ENCODE measurements at places on chromosomes 7 and 10. TPM values are rescaled to one million over a fixed set of nuclear protein-coding genes. Genes with fewer than 3 reads are reported as not detected.

NYAP1 gene
- total RNA-seq, result 0.14 TPM

WIPF3 gene
- under 0.01 TPM for total RNA-seq

WDFY4 gene
- not detected for total RNA-seq

VPS37D gene
- 5.7 TPM for total RNA-seq

ACBD7 gene
- total RNA-seq, result 0.43 TPM

Data from smooth muscle cell of bladder (primary cell).